NCI-H526 treated with DMSO at 0.1 percent for 48 hours (cell line): ENCODE measurements at places on chromosomes 2 and 18.

- no peak for DNase-seq
Observed at GRCh38 chr2:163675388-163675787, 60.4 kb downstream of the FIGN start.

GRCh38 chr2:20615068-20615465 lies 35.8 kb downstream of the HS1BP3 start:
- no peak for DNase-seq

GRCh38 chr2:127293748-127294562 lies at the start of gene ERCC3:
ERCC3 (minus strand) TSS chr2:127294144; CDS start chr2:127294081, 63 bp downstream.
- DNase-seq: peak; percentile 40

- no peak for DNase-seq
Observed at GRCh38 chr2:197259470-197259999, 51.0 kb downstream of the ANKRD44 start.

- DNase-seq: no peak
Observed at GRCh38 chr2:237873421-237873831, 14.0 kb downstream of the RAMP1 start.

DNA sequence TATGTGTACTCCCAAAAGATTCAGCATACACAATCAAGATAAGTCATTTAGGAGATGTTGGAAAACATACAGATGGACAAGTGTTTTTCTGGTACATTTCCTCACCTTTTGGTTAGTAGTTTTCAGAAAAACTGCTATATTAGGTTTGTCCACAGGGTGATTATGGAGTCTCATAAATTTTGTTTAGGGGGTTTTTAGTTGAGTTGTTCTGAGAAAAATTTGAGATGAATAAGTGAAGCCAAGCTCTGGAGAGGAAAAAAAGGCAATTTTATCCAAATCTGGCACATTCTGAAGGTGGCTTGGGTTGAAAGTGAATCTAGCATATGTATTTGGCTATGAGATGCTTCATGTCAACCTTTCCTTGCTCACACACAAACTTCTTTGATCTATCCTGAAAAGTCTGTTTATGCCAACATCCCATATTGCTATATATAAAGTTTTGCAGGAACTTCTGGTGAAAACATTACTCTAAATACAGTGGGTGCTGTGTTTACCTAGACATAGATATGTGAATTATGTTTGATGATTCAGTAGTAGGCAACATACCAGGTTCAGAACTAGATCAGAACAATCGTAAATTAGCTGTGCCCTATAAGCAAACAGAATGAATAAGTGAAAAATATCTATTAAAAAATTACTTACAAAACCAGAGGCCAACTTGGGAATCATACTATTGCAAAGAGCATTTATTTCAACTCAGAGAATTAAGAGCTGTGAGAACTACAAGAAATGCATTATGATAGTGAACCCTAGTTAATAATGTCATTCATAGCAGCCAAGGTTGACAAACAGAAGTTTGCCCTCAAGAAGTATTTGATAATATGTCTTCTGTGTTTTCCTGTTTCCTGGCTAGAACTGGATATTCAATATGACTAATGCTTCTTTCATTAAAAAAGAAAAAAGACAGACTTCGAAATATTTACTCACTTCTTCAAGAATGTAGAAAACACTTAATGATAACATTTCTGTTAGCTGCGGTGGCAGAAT lies 552.0 kb downstream of the IRS1 start:
- DNase-seq: no peak
